ENCODE measurements at places on chromosomes 2 and 18.

DNA sequence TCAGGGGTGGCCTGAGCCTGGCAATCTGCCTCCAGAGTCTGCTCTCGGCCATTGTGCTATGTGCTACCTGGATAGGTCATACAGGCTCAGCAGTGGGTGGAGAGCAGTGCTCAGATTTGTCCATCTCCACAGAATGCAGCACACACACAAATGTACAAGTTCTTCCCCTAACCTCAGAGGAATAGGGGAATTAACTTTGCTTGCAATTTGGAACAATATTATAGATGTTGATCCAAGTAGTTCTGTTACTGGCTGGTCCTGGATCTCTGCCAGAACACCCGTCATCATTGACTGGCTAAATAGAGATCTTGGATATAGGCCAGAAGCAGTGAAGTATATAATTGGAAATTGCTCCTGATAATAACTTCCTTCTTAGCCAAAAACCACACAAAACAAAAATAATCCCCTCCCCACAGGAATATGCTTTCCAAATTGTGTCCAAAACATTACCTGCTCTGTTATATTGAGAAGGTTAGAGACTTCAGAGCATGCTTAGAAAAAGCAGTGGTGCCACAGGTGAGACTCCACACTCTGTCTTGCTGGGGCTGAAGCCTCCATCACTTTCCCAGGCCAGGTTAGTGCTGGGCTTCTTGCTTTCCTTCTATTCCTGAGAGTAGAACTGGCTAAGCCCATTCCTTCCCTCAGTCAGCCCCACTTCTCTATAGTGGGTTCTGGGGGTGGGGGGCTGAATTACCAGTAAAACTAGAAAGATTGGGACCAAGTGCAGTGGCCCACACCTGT, 38.8 kb downstream of the NCAPH start:
- peak; percentile 65 for DNase-seq

DNA sequence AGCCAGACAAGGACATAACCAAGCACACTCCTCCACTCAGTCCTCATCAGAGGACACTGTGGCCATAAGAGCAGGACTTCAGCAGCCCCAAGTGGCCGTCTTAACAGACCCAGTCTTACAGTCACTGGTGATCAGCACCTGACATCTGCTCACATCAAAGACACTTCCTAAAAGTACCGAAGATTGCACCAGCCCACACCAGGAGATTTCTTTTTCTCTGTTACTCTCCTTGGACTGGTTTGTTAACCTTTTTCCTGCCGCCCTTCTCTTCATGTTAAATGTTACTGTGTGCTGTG, 44.1 kb downstream of the MRPS5 start:
- DNase-seq = no peak

DNA sequence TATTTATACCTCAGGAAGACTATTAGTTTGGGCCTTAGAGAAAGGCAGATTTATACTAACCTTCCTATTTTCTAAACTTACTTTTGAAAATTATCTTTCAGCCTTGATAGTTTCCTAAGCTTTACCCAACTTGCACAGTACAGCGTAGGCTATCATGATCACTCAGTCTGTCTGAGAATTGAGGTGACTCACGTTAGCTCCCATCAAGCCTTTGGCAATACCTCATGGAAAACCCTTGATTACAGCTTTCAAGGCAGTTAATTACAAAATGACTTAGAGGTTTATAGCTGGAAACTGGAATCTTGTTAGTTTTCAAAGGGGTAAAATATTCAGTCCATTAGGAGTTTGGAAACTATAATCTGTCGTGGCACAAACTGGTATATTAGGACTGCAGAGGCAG, 26.4 kb upstream of the ARMC9 start:
- no peak for DNase-seq

DNA sequence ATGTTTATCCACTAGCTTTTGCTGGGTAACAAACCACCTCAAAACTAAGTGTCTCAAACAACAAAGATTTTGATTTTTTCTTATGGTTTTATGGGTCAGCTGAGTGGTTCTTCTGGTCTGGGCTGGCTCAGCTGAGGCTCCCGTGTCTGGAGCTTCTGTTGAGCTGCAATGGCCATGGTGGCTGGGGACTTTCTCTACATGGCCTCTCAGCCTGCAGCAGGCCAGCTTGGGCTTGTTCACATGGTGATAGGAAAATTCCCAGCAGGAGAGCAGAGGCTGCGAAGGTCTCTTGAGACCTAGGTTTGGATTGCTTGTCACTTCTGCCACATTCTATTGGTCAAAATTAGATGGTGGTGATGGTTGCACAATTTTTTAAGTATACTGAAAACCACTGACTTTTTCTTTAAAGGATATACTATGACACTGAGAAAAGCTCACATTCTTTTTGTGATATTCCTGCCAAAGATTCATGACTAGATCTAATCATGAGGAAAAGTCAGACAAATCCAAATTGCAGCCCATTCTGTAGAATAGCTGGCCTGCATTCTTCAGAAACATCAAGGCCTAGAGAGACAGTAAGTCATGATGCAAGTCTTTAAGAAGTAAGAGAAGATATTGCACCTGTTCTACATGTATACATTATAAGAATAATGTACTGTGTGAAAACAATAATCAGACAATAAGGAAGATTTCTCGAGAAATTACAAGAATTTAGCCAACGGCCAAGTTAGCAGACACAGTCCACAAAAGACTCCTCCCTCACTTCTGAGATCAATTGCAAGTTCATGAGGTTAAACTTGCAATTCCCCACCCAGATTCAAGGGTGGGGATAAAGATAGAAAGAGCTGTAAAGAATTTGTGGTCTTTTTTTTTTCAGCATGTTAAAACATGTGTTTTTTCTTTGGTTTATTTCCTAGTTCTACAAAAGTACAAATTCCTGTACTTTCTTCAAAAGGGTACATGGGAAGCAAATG, 35.0 kb upstream of the IL1R2 start:
- DNase-seq = no peak

GRCh38 chr2:216866515-216867095, 6.7 kb upstream of the TNP1 start:
- DNase-seq = peak; percentile 4

DNA sequence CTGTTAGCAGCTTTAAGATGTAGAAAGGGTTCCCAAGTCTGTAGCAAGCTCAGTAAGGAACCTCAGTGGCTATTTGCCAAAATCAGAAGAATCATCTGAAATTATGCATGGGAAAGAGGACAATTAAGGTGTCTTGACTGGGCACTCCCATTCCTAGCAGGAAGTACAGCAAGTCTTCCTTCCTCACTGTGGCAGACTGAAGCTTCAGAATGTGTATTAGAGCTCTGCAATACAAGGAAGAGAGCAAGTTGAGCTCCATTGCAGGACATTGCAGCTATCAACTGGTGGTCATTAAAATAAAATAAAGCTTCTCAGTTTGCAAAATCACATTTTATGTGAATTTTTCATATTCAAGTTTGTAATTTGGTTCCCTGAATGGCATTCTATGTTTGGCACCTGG, 200.5 kb upstream of the CHAC2 start:
- no peak for DNase-seq

- DNase-seq = peak; percentile 18
Observed at GRCh38 chr18:13292736-13293135, 74.2 kb downstream of the LDLRAD4 start.

GRCh38 chr18:37714691-37715090, 149.1 kb upstream of the CELF4 start:
- DNase-seq = no peak

DNA sequence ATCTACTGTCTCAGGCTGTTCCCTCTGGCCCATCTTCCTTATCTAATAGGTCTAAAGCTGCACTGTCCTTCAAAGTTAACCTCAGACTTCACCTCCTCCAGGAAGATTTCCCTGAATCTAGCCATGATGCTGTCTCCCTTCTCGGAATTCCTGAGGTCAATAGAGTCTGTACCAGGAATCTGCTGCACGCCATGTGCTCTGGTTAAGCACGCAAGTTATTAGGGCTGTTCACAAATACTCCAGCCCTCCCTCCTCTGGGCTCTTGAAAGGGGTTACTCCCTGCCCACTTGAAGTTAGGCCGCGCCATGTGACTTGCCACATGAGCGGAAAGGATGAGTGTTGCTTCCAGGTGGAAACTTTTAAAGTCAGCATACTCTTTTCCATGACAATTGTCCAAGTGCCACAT, 43.6 kb downstream of the MCFD2 start:
- DNase-seq = no peak

DNA sequence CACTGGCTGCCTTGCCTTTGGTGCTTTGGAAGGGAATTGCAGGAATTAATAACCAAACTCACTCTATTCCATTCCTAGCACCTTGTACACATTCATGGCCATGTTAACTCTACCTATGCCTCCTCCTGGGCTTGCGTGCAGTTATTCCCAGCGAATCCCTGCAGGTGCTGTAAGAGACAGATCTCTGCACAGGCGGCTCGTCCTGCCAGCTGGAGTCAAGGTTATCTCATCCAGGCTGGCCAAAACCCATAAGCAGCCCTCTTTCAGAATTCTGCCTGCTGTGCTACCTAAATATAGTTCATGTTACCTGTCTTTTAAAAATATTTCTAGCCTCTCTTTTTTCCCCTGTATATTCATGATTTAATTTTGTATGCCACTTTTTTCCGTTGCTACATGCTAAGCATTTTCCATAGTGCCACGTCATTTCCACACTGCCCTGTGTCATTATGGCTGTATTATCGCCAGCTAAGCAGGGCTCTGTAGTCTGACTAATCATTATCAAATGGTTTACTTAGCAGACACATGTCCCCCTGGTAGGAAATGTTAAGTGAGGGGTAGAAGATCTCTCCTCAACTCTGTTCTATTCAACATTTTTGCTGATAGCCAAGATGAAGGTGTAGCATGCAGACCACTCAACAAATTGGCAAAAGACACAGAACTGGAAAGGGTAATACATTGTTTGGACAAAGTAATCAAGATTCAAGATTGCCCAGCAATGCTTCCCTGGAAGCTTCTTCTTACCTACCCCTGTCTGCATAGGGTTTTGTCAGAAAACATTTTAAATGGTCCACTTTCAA, 79.7 kb upstream of the TAF1B start:
- DNase-seq = peak; percentile 51

DNA sequence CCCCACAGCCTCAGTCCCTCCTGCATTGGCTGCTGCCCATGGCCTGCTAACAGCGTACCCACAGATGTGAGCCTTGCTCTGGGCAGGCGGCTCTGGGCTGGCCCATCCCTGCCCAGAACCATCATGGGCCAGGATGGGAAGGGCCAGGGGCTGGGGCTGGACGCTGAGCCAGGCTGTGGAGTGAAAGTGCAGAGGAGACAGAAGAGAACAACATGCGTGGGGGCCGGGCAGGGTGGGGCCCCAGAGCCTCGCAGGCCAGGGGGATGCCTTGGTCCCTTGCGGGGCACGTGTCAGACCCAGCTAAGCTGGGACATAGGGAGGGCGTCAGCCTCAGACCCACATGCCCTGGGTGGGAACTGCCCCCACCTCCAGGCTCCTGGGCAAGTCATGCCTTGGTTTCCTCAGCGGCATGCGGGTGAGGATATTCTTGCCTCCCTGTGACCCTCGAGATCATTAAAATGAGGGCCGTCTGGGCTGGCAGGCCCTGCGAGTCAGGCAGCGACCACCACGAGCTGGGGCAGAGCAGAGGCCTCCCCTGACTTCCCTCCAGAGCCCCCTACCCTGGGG, 27.3 kb downstream of the GPC1 start:
- no peak for DNase-seq

GRCh38 chr2:225100856-225101294, 58.6 kb upstream of the DOCK10 start:
- DNase-seq = peak; percentile 94

DNA sequence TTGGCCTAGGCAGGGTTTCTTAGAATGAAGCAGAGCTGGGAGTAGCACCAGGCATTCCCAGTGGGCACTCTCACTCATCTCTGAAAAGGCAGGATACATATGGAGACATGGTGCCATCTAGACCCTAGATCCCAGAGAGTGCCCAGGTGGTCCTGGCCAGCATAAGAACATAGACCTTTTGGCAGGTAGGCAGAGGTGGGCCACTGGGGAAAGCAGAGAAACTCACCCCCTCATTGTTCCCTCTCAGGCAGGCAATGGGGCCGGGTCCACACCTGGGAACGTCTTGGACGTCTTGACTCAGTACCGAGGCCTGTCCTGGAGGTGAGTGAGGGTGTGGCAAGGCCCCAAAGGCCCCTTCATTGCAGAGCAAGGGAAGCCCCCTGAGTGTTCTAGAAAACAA, 69.2 kb downstream of the PLB1 start:
- no peak for DNase-seq

GRCh38 chr18:48024009-48024512, 93.6 kb upstream of the SMAD2 start:
- DNase-seq = no peak

- DNase-seq = no peak
Observed at GRCh38 chr2:239304533-239305221, 96.1 kb downstream of the HDAC4 start.

- no peak for DNase-seq
Observed at GRCh38 chr2:109230941-109231420, 102.0 kb downstream of the SH3RF3 start.

DNA sequence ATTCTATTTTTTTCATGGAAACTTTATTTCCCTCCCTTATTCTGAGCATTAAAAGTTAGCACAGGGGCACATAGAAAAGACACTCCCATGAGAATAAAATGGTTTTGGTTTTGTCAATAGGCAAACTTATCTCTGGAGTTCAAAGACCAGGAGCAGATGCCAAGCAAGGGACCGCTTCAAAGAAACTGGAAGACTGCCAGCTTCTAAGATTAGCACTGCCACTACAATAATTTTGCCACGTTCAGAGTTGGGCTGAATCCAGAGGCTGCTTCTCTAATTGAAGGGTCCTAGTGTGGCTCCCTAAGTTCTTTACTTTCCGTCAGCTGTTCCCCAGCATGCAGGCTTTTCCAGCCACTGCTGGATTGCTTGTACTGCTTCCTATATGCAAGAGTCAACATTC, 681.0 kb upstream of the GCFC2 start:
- DNase-seq = no peak

- no peak for DNase-seq
Observed at GRCh38 chr18:37668971-37669747, 103.6 kb upstream of the CELF4 start.

- no peak for DNase-seq
Observed at GRCh38 chr2:84472856-84473565, 13.9 kb upstream of the SUCLG1 start.

GRCh38 chr2:136171223-136171622, 53.3 kb upstream of the CXCR4 start:
- DNase-seq = no peak

DNA sequence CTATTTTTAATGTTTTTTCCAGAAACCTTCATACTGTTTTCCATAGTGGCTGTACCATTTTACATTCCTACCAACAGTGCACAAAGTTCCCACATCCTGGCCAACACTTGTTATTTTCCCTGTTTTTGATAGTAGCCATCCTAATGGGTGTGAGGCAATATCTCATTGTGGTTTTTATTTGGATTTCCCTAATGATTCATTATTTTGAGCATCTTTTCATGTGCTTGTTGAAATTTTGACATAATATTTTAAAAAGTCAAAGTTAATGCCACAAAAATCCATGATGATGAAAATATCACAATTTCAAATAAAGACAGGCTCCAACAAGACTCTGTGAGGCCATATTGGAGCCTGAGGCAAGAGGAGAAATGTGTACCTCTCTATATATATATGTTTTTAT, 50.2 kb downstream of the VWA3B start:
- no peak for DNase-seq

DNA sequence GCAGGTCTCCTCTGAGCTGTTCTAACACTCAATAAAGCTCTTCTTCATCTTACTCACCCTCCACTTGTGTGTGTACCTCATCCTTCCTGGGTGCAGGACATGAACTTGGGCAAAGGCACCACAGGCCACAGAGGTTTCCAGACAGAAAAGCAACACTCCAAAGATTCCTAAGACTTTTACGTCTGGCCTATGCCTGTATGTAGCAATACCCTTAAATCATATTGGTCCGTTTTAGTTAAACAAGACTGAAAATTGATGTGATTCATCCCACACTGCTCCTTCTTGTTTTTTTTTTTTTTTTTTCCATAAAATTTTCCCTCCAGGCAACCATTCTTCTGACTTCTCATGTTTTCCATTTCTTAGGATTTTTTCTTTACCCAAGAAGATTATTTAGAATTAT, 404.3 kb downstream of the PID1 start:
- DNase-seq = no peak

Data from kidney tubule cell (primary cell).